ENCODE measurements at places on chromosomes 2 and 18.
A peak's percentile ranks its signal among the peaks of the same experiment; 100 is the strongest.

DNA sequence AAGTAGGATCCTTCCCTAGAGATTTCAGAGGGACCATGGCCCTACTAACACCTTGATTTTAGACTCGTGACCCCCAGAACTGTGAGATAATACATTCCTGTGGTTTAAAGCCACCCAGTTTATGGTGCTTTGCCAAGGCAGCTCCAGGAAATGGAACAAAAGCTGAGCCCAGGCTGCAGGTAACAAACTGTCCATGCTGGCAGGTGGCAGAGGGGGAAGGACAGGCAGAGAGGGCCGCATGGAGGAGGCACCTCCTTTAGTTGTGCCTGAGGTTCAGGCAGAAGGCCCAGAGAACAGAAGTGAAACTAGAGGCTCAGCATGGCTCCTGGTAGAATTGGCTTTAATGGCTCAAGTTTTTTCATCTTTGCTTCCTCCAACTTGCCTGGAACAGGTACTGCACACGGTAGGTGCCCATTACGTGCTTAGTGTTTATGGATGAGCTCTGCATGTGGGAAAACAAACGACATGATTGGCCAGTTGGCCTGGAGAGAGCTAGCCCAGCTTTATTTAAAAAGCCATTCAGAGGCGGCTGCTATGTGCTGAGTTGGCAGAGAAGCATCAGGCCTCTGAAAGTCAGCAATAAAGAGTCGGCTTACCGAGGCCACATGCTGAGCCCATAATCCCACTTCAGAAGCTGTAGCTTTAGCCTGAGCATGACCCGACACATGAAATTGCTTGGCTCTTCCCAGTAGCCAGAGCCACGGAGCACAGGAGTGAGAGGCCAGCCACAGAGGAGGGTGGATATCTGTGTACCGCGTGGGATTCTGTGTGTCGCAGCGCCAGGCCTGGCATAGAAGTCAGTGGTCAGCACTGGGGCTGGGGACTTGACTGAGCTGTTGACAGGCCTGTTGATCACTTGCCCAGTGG is 36.5 kb downstream of the HS1BP3 start:
- DNase-seq, result no peak

DNA sequence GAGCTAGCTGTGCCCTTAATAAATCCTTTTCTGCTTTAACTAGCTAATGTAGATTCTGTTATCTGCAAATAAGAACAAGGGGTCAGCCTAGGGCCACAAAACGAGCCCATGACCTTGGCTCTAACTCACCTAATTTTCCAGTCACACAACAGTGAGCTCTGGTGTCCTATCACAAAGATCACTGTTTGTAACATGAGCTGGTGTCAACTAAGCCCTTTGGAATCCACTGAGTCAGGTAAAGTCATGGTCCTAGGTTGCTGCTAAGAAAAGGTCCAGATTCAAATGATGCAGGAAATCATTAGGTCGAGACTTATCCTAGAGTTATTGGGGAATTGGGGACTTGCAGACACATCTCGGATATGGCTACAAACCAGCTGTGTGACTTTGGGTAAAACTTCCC is 49.9 kb downstream of the ST8SIA5 start:
- no peak for DNase-seq

DNA sequence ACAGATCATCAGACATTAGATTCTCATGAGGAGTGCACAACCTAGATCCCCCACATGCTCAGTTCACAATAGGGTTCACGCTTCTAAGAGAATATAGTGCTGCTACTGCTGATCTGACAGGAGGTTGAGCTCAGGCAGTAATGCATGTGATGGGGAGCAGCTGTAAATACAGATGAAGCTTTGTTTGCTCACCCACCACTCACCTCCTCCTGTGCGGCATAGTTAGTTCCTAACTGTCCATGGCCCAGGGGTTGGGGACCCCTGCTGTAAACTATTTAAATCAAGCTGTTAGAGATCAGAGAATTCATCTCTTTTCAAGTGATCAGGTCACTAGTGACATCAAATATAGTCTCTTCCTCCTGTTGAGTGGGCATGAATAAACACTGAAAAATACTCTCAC is 88.8 kb upstream of the ACVR2A start:
- no peak for DNase-seq

DNA sequence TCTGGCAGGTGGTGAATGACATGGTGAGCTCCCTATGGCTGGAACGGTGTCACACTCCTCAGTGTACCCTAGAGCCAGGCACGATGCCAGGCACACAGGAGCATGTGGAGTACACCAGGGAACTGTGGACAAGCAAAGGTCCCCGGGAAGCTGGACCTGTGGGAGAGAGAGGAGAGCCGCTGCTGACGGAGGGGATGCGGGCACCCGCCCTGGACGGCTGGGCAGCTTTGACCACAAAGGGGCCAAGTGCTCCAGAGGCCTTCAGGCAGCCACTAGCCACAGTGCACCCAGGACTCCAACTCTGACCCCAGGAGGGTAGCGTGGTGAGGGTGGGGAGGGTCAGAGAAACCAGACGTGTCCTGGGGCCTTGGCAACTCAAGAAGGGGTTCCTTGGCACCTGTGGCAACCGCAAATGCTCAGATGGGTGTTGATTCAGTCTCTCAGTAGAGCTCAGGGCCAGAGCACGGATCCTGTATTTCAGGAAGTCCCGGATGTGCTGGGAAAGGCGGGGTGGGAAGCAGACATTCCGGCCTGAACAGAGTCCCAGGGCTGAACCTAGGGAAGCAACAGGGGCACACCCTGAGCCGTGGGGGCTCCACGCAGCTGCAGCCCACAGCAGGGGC is 2.3 kb upstream of the MAB21L4 start:
- no peak for DNase-seq

GRCh38 chr2:218839430-218839829 is 7.8 kb upstream of the PRKAG3 start:
- DNase-seq, result no peak

- DNase-seq, result no peak
These were observed 54.9 kb upstream of the MYO3B start for GRCh38 chr2:170122883-170123547.

DNA sequence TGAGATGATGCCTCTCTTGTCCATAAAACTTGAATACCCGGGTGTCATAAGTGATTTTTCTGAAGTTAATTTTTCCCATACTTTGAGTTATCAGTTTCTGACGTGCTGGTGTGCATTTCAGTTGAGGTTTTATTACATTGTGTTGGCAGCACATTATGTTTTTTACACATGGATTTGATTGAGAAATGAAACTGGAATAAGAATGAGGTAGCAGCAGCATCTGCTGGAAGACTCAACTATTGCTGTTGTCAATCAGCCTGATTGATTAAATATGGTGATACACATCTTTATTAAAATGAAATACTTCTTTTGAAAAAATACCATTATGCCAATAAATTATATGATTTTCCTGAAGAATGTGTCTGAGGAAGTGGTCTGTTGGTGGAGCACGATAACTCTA is 60.5 kb downstream of the INSIG2 start:
- no peak for DNase-seq

DNA sequence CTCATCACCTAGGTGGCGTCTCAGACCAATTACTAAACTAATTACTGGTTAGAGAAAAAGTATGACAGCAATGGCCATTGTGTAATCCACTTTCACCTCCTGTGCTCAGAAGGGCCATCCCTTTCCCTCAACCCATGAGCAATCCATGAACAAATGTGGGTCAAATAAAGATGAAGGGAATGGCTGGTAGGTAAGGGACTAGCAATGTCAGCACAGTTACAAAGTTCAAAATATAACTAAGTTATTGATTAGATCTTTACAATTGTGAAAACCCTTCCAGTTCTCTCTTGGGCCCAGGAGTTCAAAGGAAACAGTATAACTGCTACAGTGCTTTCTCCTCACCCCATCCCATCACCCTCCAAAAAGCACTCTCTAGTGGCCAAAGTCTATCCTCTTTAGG is 98.3 kb downstream of the DTNA start:
- DNase-seq, result no peak

DNA sequence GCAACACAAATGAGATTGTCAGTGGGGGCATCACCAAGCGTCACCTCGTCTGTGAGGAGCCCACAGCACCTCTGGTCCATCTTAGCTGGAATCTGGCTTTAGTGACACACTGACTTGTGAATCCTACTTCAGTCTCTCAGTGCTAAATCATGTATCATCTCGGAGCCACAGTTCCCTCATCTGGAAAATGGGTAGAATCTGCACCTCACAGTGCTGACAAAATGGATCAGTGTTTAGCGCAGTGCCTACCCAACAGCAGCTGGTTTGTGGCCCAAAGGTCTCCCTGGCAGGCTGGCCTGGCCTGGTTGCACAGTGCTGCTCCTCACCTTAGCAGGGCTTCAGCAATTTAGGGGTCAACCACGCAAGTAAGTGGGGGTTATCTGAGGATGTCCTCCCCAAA is 10.0 kb downstream of the DBI start:
- no peak for DNase-seq

DNA sequence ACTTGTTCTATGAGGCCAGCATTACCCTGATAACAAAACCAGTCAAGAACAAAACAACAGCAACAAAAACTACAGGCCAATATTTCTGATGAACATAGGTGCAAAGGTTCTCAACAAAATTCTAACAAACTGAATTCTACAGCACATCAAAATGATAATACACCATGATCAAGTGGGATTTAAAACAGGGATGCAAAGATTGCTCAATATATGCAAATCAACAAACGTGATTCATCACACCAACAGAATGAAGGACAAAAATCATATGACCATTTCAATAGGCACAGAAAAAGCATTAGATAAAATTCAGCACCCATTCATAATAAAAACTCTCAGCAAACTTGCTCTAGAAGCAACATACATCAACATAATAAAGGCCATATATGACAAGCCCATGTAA is 173.6 kb downstream of the CAMKMT start:
- DNase-seq, result no peak

- peak; percentile 68 for DNase-seq
These were observed 505.4 kb downstream of the PLCL1 start for GRCh38 chr2:198309673-198310280.

DNA sequence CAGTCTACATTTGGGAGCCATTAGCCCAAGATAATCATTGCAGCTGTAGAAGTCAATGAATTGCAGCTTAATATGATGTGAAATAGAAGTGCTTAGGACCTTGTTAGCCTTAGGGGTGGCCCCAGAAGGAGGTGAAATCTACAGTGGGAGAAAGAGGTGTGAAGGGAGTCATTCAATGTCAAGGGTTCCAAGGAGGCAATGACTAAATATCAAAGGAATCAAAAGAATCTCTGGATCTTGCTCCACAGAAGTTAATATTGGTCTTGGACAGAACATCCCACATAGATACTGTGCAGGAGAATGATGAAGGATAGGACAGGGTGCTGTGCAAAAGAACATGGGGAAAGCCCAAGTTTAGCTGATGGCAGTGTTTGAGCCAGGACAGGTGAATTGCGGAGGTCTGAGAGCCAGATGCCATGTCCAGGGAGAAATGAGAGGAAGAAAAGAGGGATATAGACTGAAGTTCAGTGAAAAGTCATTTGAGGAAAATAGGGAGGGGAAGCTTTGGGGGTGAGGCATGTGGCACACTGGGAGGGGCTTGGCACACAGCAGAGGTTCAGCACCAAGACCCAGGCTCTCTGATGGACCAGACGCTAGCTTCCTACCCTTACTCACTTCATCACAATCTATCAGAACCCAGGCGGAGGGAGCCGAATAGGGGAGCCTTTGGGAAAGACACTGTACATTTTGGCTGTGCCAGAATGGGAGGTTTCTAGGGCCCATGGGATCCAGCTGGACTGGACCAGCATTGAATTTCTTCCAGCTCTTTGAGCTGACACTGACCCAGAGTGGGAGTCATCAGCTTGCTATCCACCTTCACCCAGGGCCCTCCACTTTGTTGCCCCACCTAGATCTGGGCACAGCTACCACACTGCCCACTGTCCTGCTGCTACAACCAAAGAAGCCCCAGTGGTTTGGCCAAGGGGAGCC is 2.2 kb downstream of the IL1F10 start:
- DNase-seq, result no peak

DNA sequence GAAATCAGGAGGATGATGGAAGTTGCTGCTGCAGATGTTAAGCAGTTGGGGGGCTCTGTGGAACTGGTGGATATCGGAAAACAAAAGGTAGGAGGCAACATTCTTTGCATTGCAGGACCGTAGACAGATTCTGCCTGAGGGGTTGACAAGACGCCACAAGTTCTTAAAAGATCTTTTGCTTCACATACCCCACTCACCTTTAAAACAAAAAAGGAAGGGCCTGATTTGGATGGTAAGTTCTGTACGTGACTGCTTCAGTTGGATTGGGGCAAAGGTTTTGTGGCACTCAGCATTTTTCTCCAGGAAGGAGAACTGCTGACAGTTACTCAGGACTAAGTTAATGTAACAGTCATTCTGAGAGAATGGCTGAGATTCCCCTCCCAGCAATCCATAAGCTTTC is 5.2 kb downstream of the CNDP2 start:
- no peak for DNase-seq

DNA sequence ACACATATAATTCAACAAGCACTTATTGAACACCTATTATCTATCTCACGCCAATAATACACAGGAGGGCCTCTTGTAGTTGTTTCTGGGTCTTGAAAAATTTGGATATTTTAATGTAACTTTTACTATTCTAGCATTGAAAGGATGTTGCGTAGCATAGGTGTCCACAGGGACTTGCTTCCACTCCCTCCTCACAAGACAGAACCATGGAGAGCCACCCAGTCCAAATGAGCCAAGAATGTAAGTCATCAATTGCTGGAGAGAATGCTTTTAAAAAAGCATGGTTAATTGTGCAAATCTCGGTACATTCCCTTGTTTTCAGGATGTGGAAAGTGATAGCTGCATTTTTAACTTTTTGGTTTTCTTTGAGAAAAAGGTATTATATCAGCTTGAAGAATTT is 46.8 kb downstream of the DOCK10 start:
- DNase-seq, result no peak

GRCh38 chr2:128632501-128632800 is 313.8 kb upstream of the HS6ST1 start:
- no peak for DNase-seq

- DNase-seq, result no peak
These were observed 1.4 kb downstream of the OTOS start for GRCh38 chr2:240139011-240139441.

DNA sequence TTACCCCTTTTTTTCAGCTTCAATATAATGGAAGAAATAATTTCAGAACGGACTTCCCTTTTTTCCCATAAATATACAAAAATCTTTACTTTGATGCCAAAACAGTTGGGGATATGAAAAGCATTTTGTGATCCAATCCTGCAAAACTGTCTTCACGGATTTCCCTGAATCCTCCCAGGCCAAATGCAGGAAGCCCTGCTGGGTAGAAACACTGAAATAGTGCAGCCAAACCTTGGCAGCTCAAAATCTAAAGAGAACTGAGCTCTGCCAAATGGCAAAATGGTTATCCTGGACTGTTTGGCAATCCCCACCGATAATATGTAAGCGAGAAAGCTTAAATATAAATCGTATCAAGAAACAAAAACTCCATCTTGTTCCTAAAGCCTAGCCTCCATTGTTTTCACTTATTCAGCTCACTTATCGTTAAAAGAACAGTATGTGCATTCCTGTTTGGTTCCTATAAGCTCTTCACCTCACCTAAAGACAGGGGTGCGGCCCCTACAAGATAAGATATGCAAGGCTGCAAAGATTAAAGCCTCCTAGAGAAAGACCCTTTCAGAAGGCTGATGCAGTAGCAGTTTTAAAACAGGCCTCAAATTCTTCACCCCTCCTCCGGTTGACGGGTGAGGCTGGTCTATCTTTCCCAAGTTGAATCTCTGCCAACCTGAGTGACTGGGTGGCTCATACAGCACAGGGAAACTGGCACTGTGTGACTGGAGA is 48.6 kb downstream of the LAMA1 start:
- DNase-seq, result no peak

GRCh38 chr18:32730620-32731091 is 42.2 kb downstream of the KLHL14 start:
- DNase-seq, result no peak

- no peak for DNase-seq
These were observed 162.5 kb downstream of the CCDC102B start for GRCh38 chr18:68960355-68960754.
